ENCODE measurements at places on chromosomes 2 and 18.

DNA sequence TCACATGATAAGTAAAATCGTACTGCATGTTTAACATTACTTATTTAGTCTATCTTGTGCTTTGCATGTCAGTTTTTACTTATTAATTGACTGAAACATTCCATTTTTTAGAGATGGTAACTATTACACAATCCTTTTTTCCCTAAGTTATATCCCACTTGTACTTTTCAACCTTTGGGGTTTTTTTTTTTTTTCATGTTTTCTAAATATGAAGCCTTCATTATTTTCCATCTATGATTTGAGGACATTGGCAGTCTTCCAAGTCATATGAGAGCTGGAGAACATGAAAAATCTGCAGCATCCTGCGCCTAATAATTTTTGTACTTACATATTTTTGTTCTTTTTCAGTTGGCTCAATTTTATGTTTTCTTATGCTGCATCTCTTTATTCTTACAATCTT, 113.9 kb downstream of the MYO1B start:
- no peak for DNase-seq

DNA sequence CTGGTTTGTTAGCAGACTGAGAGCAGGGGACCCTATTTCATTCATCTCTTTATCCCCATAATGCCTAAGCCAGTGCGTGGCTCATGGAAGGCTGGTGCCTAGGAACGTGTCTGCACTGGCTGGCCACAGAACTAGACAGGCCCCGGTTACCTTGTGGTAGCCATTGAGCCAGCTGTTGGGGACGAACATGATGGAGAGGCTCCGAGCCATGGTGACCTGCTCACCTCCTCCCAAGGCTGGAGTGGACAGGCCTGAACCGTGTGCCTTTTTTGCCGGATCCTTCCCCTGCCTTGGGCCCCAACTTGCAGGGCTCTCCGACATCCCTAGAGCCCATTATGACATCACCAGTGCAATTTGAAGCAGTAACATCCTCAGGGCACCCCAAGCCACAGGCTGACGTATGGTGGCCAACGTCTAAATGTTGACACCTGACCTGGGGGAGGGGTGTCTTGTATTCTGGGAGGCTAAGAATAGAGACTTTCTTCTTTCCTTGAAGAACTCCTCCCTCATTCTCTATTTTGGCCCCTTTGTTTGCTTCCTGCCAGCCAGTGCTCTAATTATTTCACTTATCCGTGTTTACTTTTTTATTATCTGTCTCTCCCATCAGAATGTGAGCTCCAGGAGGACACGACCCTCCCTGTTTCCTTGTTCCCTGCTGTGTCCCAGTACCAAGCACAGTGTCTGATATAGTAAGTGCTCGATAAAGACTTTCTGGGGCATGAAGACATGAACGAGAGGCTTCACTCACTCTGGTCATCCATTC, 12.2 kb upstream of the DNPEP start:
- DNase-seq, result no peak

- peak; percentile 71 for DNase-seq
Measured at GRCh38 chr2:111121028-111121827, 514 bp downstream of the BCL2L11 start.

GRCh38 chr2:160910681-160911080, 249.5 kb upstream of the TANK start:
- no peak for DNase-seq

- DNase-seq, result no peak
Measured at GRCh38 chr2:32342801-32343200, 14.0 kb upstream of the BIRC6 start.

GRCh38 chr2:235026649-235027557, 75.1 kb downstream of the SH3BP4 start:
- DNase-seq, result peak; percentile 74

- DNase-seq, result no peak
Measured at GRCh38 chr2:213537579-213537978, 253.3 kb downstream of the SPAG16 start.

DNA sequence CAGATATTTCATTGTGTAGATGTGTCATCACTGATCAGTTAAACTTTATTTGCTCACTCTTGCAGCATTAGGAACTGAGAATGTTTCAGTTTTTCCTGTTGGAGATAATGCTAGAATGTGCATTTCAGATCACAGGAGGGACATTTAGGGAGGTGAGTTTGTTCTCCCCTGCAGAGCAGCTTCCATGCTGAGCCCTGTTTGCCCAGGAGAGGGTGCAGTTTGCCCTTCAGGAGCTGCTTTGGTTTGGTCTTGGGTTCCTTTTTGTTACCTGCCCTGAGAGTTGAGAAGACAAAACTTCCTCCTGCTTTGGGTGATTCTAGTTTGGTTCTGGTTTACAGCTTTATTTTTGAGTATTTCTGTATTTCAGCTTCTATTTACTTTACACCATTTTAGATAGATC, 49.9 kb downstream of the DGKD start:
- DNase-seq, result no peak

- DNase-seq, result no peak
Measured at GRCh38 chr2:148978706-148979105, 59.8 kb upstream of the LYPD6B start.

GRCh38 chr2:39511219-39511604, 74.1 kb upstream of the MAP4K3 start:
- DNase-seq, result no peak

DNA sequence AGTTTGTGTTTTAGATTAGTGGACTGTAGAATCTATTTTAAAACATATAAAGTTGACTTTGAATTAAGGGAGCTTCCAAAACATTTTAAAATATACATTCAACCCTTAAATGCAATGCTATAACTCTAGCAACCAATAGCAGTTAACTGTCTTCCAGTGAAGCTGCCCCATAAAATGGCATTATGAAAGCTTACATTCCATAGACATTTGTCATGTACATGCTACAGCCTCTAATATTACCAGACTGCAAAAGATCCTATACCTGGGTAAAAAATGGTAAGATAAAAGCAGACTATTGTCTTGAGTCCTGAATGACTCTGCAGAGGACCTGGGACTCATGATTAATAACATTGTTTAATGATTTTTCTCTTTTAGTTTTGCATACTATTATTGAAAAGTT, 489.4 kb downstream of the LRP1B start:
- no peak for DNase-seq

DNA sequence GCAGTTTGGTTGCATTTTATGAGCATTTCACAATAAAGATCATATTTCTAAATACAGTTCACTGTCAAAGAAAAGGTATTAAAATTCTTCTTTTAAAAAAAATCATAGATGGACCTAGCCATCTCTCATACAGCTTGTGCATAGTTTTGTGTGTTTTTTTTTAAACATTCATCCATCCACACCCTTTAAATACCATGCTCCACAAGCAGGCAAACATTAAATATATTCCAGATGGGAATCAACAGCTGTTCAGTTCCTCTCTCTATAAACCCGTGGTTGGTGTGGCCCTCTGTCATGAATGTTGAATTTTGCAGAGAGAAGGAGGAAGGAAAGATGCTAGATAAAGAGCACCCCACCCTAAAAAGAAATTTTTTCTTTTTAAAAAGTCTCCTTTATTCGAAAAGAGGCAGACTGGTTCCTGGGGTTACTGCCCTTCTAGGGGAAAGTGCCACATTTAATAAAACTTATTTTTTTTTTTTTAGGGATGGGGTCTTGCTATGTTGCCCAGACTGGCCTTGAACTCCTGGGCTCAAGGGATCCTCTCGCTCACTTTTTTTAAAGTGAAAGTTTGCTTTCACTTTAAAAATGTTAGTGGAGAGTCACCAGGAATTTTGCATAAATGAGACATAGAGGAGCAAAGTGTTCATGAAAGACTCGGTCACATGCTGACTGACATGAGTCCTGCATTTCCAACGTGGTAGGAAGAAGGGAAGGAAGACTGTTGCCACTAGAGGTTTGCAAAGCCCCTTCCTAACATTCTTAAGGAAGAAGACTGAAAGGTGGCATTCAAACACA, 73.9 kb upstream of the LMAN1 start:
- DNase-seq, result no peak

GRCh38 chr2:104388296-104388695, 465.6 kb upstream of the POU3F3 start:
- no peak for DNase-seq

DNA sequence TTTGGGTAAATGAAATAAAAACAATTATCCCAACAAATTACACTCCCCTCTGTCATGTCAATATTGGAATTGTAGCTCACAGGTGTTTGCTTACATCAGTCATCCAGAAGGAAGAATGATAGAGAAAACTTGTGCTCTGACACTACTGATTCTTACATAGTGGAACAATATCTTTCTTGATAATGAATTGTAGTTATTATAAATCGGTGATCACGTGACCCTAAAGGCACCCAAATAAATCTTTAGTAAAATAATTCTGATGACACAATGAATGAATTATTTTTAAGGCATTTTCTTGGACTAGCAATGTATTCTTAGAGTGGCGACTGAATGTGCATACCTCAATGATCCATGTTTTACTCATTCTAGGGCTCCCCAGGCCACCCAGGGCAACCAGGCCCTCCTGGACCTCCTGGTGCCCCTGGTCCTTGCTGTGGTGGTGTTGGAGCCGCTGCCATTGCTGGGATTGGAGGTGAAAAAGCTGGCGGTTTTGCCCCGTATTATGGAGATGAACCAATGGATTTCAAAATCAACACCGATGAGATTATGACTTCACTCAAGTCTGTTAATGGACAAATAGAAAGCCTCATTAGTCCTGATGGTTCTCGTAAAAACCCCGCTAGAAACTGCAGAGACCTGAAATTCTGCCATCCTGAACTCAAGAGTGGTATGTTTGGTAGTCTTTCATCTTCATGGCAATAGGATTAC, 34.5 kb downstream of the COL3A1 start:
- DNase-seq, result no peak

GRCh38 chr2:151083856-151084795, 177.5 kb downstream of the RBM43 start:
- no peak for DNase-seq

DNA sequence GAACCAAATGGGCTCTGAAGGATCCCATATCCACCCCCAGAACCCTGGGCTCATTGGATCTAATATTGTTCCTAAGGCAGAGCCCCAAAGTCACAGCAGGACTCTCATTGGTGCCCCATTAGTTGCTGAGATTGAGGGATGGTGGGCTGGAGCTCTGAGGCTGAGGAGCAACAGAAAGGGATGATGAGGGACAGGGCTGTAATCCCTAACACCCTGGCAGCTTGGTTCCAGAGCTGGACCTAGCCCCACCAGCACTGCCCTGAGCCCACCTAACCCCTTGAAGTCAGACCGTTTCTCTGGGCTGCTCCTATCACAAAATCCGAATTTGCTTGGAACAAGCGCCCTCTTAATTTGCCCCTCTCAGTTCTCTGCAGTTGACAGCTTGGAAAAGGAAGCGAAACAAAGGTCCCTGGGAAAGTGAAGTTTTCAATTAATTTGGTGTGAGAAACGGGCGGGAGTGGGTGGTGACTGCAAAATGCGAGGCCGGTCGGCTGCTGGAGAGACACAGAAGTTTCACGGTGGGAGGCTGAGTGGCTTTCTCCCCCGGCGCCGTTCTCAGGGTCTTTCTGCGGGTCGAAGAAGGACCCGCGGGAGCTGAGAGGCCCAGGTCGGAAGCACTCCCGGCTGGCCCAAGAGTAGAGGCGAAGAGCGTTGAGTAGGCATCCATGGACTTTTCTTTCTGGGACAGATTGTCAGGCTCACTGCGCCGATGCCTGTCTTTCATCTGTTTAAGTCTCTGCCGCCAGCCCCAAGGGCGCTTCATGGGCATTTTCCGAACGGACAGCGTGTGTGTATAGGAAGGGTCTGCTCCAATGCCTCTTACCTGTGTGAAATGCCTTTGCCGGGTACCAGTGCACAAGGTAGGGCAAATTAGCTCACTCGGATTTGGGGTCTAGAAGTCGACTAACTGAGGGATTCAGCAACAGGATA, 927 bp upstream of the HOXD13 start:
- DNase-seq, result no peak

DNA sequence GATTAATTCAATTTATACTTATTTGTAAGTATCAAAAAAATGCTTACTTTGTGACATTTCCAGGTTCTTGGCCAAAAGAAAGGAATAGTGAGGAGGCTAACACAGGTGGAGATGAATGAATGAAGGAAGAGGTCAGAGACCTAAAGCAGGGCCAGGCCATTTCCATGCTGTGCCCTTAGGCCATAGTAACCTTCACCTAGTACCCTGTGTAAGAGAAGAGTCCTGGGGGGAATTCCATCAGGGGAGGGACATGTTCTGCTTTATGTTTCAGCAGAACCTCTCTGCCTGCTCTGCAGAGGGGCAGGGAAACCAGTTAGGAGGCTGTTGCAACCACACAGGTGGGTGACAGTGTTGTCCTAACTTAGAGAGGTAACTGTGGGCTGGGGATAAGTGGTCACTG, 204.2 kb upstream of the CDH20 start:
- DNase-seq, result no peak

- no peak for DNase-seq
Measured at GRCh38 chr2:25504266-25504665, 162.5 kb upstream of the DNMT3A start.

- DNase-seq, result no peak
Measured at GRCh38 chr18:35157181-35157580, 83.7 kb upstream of the ZNF397 start.

- DNase-seq, result no peak
Measured at GRCh38 chr2:83481436-83481835, 977.6 kb downstream of the SUCLG1 start.

- peak; percentile 53 for DNase-seq
Measured at GRCh38 chr2:232315049-232315922, 63.3 kb upstream of the ALPP start.

GRCh38 chr2:28828382-28828781, 17.7 kb downstream of the SPDYA start:
- DNase-seq, result no peak

- no peak for DNase-seq
Measured at GRCh38 chr2:83900862-83901261, 558.2 kb downstream of the SUCLG1 start.

DNA sequence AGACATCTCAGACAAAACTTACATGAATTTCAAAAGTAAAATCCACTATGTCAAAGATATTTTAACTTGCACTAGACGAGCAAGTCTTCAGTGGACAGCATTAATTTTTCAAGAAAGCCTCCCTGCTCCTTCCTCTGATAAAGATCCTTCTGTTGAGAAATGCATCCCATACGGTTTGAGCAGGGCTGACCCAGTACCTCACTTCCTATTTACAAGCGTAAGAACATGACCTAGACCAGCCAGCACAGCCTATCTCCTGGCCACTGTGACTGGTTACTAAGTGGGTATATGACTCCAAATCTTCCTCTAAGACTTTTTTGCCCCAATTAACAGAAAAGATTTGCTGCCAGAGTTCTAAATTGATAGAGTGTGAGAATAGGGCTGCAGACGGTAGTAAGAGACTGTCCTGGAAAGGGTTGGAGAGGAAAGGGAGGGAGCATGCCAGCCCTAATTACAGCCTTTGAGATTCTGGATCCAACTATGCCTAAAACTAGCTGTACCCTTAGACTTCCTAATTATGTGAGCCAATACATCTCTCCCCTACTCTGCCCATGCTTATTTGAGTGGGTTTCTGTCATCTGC, 108.4 kb downstream of the PRELID3A start:
- DNase-seq, result no peak

- no peak for DNase-seq
Measured at GRCh38 chr2:120625865-120626560, 109.7 kb upstream of the GLI2 start.

All from left ventricle myocardium superior (tissue), 1 donor.